Activated T-cell treated with anti-CD3 and anti-CD28 coated beads, Interleukin-2, amount 50 U/mL, for 72 hours (primary cell): ENCODE measurements at places on chromosomes 2 and 18. TPM values are rescaled to one million over a fixed set of nuclear protein-coding genes. Genes with fewer than 3 reads are reported as not detected.

AGXT gene
- total RNA-seq = not detected

COL4A4 gene
- 0.02 TPM for total RNA-seq

SERPINB3 gene
- total RNA-seq = not detected

POTEJ gene
- not detected for total RNA-seq

CCDC141 gene
- total RNA-seq = 5.3 TPM

HRH4 gene
- total RNA-seq = 0.10 TPM

ASIC4 gene
- total RNA-seq = 0.19 TPM

CDH2 gene
- total RNA-seq = not detected

AKAIN1 gene
- not detected for total RNA-seq

BOK gene
- not detected for total RNA-seq

SERPINB4 gene
- total RNA-seq = not detected

QPCT gene
- 0.35 TPM for total RNA-seq

TM4SF20 gene
- total RNA-seq = not detected

SATB2 gene
- total RNA-seq = 0.82 TPM

MBD5 gene
- total RNA-seq = 40.9 TPM

CLIP4 gene
- total RNA-seq = 25.2 TPM

SCYGR3 gene
- total RNA-seq = not detected

UCN gene
- total RNA-seq = 4.9 TPM

PAX8 gene
- total RNA-seq = 3.0 TPM

SCYGR4 gene
- total RNA-seq = not detected
